CD4-positive, alpha-beta T cell treated with Interleukin-2 at 100 ng/mL for 4 hours (primary cell): ENCODE measurements at places on chromosomes 2 and 18.

DNA sequence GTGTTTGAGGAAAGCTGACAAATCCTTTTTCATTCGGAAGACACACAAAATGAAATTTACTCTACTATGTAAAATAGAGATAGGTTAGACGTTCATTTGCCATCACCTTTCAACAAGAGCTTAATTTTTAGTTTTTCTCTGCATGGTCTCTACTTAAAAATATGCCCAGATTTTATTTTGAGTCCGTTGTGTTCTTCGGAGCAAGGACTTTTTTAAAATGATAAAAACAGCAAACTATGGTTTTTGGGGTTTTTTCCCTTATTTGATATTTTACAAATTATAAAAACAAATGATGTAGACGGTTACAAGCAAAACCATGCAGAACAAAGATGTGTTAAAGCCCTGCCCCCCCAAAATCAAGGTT is 53.3 kb upstream of the RBM44 start:
- no peak for DNase-seq

DNA sequence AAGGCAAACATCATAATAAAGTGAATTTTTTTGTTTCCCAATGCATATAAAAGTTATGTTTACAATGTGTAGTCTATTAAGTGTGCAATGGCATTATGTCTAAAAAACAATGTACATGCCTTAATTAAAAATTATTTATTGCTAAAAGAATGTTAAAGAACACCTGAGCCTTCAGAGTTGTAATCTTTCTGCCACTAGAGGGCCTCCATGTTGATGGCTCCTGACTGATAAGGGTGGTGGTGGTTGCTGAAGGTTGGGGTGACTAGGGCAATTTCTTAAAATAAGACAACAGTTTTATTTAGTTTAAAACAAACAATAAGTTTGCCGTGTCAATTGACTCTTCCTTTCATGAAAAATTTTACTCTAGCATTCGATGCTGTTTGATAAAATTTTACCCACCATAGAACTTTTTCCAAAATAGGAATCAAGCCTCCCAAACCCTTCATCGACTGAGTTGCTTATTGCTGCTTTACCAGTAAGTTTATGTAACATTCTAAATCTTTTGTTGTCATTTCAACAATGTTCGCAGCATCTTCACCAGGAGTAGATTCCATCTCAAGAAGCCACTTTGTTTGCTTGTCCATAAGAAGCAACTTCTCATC is 32.3 kb downstream of the MAP3K2 start:
- DNase-seq, result peak; percentile 66

DNA sequence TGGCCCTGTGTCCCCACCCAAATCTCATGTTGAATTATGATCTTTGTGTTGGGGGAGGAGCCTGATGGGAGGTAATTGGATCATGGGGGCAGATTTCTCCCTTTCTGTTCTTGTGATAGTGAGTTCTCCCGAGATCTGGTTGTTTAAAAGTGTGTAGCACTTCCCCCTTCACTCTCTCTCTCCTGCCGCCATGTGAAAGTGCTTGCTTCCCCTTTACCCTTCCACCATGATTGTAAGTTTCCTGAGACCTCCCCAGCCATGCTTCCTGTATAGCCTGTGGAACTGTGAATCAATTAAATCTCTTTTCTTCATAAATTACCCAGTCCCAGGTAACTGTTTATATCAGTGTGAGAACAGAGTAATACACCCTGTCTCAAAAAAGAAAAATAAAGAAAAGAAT is 25.5 kb downstream of the LRRFIP1 start:
- DNase-seq, result no peak

GRCh38 chr2:199830531-199830930 is 20.5 kb downstream of the FTCDNL1 start:
- DNase-seq, result no peak
